ENCODE measurements at places on chromosomes 4 and X.
A peak's percentile ranks its signal among the peaks of the same experiment; 100 is the strongest.

DNA sequence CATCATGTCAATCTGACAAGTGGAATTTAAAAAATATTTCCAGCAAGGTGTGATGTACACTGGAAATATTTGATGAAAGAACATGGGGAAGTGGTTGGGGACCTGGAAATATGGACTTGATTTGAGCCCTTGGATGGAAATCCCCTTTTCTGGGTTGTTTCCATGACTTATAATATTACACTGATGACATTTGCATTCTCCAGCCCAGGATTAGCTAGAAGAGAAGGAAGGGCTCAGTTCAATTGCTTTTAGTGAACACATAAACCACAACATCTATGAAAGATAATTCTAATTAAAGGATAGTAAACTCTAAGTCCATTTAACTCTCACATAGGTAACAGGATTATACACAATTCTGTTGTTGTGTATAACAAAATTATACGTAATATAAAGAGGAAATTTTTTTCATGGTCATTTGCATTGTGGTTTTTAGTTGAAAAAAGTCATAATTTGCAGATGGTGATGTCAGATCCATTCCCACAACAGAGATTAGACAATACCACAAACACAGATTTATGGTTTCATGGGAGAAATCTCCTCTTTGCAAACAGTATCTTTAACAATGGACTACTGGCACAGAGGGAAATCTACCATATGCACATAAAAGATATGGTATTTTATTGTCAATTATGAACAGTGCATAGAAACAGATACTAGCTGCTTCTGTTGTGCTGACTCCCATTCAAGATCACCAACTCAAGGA, 126.5 kb downstream of the DKK2 start:
- no peak for DNase-seq

- DNase-seq = no peak
Measured at GRCh38 chrX:153685751-153686696, 1.7 kb upstream of the SLC6A8 start.

DNA sequence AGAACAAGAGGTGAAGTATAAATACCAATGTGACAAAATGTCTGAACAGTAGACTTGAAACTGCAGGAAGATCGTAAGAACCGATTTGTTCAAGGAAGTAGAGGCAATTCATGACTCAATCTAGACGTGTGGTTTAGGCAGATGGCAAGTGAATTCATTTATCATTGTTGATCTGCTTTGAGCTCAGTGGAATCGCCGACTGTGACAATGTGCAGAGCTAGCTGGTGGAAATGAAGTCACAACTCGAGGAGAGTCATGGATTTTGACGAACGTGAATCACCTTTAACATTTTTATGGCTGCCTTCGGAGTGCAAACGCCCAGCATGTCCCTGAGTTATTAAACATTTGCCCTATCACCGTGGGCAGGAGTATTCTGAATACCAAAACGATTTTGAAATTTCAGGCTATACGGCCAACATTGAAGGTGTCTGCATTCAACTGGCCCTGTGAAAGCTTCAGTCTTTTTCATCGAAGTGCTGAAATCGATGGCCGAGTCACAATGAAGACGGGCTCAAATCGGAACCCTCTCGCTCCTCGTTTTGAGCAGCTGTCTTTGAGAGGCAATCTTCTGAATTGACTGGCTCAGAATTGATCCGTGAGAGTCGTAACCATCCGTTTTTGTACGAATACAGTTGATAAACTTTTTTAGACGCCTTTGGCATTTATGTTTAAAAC, 689 bp upstream of the OGT start:
- peak; percentile 41 for DNase-seq

DNA sequence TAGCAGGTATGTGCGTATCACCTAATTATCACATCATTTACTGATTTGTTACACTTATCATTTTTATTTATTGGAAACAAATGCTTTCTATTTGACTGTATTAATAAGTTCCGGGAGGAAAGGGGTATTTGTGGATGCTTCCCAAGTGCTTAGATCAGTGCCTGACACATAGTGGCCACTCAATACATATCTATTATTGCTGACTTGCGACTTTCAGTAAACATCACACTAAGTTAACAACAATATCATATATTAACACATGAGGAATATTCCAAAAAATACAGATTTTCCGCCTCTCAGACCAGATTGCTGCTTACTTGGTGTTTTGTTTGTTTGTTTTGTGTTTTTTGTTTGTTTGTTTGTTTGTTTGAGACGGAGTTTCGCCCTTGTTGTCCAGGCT, 52.6 kb upstream of the ZFP42 start:
- no peak for DNase-seq

DNA sequence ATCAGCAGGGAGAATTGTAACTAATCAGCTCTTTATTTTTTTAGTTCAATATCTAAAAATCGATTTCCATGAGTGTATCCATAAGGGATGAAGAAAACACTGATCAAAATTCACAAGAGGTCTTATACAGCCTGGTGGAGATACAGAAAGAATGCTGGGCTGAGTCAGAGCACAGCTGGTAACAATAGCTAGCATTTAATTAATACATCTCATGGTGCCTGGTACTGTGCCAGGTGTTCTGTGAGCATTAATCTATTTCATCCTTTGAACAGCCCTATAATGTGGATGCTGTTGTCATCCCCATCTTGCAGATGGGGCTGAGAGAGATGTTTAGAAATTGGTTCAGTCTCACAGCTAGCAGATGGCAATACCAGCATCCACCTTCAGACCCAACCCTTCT, 250.9 kb upstream of the RPS6KA3 start:
- no peak for DNase-seq

GRCh38 chrX:152131525-152131924, 6.9 kb downstream of the MAGEA10 start:
- no peak for DNase-seq

DNA sequence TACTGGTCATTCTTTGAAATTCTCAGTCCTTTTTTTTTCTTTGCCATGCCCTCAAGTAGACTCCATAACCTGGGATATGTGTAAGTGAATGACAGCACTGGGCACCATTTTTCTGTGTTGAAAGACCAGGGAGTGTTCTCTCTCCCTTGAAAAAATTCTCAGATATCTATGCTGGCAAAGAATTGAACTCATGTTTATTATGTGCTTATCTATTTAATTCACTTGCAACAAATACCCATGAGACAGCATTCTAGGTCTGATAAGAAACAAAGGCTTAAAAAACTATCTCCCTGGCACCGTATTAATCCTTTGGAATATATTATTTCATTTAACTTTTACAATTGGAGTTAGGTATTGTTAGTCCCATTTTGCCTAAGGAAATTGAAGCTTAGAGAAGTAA, 36.7 kb downstream of the LARP7 start:
- DNase-seq = no peak

DNA sequence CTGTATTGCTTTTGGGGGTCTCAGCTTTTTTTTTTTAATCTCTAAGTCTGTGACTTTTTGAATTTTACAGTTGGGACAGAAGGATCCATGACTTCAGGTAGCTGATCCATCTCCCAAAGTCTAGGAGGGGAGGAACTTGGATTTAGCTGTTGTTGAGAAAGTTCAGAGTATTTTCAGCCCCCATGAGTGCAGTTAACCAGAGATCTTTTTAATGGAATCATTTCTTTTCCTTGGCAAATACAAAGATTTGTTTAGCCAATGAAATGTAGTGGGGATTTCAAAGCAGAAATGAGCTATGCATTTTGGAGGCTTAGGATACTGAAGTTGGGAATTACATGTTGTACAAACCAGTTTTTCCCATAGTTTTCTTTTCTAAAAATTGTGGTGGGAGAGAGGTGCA, 18.1 kb downstream of the FNIP2 start:
- DNase-seq = no peak

DNA sequence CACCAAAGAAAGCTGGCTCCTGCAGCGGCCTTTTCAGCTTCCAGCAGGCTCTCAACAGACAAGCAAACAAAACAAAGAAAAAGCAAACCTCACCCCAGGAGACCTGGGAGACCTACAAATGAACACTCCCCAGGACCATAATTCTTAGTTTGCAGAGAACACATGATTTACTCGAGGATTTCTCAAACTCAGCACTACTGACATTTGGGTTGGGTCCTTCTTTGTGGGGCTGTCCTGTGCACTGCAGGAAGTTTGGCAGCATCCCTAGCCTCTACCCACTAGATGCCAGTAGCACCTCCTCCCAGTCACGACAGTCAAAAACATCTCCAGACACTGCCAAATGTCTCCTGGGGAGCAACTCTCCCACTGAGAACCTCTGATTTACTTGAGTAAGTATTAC, 21.9 kb downstream of the APOO start:
- DNase-seq = no peak

DNA sequence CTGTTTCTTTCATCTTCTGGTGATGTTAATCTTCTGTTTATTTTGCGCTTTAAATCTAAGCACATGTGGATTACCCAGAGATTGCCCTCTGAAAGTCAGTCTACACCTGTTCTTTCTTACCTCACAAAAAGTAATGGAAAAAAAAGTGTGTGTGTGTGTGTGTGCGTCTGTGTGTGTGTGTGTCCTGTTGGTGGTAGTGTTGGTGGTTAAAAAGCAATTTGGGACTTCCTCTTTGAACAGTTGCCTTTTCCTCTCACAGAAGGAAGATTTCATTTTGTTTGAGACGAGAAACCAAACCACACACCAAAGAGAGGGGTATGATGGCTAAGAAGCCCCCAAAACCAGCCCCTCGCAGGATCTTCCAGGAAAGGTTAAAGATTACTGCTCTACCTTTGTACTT, at the start of gene STAP1:
Gene STAP1 (plus strand): TSS at position 235 of the 400 bp plus-strand sequence. CDS start 83 bp downstream, at position 318.
- DNase-seq = peak; percentile 13

GRCh38 chrX:49858341-49858740, 20.9 kb upstream of the USP27X start:
- no peak for DNase-seq

- no peak for DNase-seq
Measured at GRCh38 chr4:142509881-142510280, 336.2 kb downstream of the INPP4B start.

GRCh38 chrX:130204647-130205046, 32.9 kb downstream of the RAB33A start:
- DNase-seq = no peak

DNA sequence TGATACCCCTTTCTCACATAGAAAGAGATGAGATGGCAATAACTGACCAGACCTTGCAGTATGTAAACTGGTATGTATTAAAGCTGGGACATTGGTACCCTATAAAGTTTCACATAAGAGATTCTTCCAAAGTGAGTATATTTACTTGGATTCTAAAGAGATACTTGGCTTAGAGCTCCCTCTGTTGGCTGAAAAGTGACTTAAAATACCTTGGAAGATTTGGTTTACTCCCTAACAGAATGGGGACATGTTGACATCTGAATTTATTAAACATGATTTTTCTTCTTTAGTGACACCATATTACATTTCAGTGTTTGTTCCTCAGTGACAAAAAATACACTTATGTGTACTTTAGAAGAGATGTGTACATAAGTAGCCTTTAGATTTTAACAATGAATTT, 47.9 kb upstream of the RGN start:
- DNase-seq = no peak

DNA sequence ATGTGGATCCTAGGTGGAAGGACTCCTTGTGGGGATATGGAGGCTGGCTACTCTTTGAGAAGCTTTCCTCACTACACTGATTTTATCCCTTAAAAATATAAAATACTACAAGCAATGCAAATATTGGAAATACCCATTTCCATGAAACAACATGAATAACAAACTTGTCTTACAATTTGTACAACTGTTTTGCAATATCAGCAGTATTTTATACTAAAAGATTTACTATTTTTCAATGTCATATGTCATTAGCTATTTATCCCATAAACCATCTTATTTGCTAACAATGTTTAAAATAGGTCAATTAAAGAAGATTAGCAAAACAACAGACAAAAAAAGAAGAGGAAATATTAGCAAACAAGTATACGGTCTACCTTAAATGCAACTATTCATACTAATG, 1674.1 kb downstream of the PCDH7 start:
- DNase-seq = no peak

- DNase-seq = no peak
Measured at GRCh38 chr4:154741131-154741665, 2.6 kb upstream of the LRAT start.

DNA sequence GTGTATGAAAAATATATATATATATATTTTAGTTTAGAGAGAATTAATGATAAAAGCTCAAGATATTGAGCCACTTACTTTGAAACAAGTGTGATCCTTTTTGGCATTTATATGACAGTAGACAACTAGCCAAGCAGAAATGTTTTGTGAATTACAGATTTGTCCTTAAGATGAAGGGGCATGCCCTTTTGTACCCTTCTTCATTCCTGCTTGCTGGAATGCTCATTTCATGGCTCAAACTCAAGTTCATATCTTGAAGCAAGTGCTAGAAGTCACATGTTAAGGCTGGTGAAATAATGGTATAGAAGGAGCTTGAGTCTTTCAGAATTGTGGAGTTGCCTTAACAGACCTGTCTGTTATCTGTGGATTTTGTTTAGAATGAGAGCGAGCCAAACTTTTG, 203.0 kb downstream of the BMPR1B start:
- DNase-seq = no peak

DNA sequence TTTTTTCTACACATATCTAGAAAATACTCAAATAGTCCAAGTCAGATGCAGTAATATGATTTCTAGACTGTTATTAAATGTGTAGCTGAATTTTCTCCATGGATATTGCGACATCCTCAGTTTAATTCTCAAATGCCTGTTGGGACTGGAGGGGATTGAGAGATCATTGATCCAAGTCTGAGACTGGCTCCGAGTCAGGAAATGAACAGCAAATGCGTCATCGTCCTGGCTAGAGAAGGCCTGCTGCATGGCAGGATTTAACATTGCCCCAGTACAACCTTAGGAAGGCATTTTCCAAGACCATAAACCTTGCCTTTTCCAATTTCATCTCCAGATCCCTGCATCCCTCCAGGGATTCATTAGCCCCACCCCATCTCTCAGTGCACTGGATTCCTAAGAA, 56.6 kb upstream of the SLC6A14 start:
- no peak for DNase-seq

DNA sequence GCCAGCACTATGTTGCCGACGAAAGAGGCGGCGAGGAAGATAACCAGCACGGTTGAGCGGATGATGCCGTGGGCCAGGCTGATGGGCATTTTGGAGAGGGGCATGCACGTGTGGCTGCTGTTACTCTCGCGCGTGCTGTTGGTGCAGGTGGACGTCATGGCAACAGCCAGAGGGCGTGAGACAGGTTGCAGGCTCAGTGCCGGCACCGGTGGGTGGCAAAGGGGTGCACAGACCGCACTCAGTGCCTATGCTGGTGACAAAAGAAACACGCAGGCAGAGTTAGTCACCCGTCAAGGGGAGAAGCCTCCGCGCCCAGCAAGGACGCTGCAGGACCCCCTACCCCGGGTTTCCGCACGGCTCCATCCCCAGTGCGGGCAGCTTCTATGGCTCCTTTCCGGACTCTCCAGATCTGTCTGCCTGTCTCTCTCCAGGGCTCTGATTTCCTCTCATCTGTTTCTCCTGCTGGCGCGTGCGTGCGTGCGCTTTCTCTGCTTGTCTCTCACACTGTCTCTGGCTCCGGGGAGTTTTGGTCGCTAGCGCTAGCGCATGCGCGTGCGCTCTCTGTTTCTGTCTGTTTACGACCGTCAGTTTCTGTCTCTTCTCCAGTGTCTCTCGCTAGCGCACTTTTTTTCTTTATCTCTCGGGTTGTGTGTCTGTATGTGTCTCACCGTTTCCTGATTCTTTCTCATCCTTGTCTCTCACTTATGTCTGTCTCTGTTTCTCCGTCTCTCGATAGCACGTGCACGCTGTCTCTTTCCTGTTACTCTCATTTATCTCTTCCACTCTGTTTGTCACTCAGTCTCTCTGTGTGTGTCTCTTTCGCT, 2.1 kb downstream of the GPR101 start:
- no peak for DNase-seq

Data from activated gamma-delta T cell treated with Interleukin-2 at 50 U/mL for 16 hours (primary cell).